ENCODE measurements at places on chromosomes 2 and 18. TPM values are rescaled to one million over a fixed set of nuclear protein-coding genes. Genes with fewer than 3 reads are reported as not detected.

Gene BCL11A
- 0.01 TPM for total RNA-seq

Gene FAHD2B
- total RNA-seq, result 10.6 TPM

Gene ACMSD
- total RNA-seq, result not detected

Gene TSN
- 64.3 TPM for total RNA-seq

Gene ECEL1
- 0.15 TPM for total RNA-seq

Gene PARD3B
- total RNA-seq, result 0.52 TPM

Gene TWIST2
- 12.1 TPM for total RNA-seq

Gene CNOT11
- 49.8 TPM for total RNA-seq

Gene PLCD4
- total RNA-seq, result 0.14 TPM

Gene DPP4
- 1.0 TPM for total RNA-seq

Gene PMAIP1
- 13.7 TPM for total RNA-seq

Gene FAP
- not detected for total RNA-seq

Gene QPCT
- total RNA-seq, result 22.8 TPM

Gene PRKAG3
- total RNA-seq, result not detected

Gene MFSD6
- total RNA-seq, result 39.4 TPM

Gene CDH7
- total RNA-seq, result not detected

Gene SCN7A
- total RNA-seq, result not detected

Gene LIMS2
- total RNA-seq, result 6.2 TPM

Gene MAP2
- total RNA-seq, result 1.2 TPM

Gene GGCX
- total RNA-seq, result 41.3 TPM

Gene NEURL3
- total RNA-seq, result 0.51 TPM

Gene MRO
- 0.05 TPM for total RNA-seq

Gene COL4A4
- 1.9 TPM for total RNA-seq

Gene POU3F3
- total RNA-seq, result 0.02 TPM

Gene MYOM1
- total RNA-seq, result 0.13 TPM

Gene TMEM178A
- 0.21 TPM for total RNA-seq

Gene IL36G
- not detected for total RNA-seq

Gene ALLC
- total RNA-seq, result 0.11 TPM

Gene ACADL
- not detected for total RNA-seq

Gene FOSL2
- total RNA-seq, result 79.9 TPM

Gene MROH2A
- total RNA-seq, result 0.22 TPM

Gene GPR39
- total RNA-seq, result 5.9 TPM

Gene NLRC4
- total RNA-seq, result 0.11 TPM

Gene CHST9
- total RNA-seq, result not detected

Gene PROKR1
- total RNA-seq, result not detected

Gene GYPC
- not detected for total RNA-seq

Gene CROCC2
- not detected for total RNA-seq

Gene C2orf81
- 3.6 TPM for total RNA-seq

Gene RBM44
- 0.09 TPM for total RNA-seq

Gene IL36RN
- total RNA-seq, result 0.12 TPM

Gene CD8A
- 0.51 TPM for total RNA-seq

Gene KIAA2012
- not detected for total RNA-seq

Gene ABCB6
- total RNA-seq, result 27.9 TPM

Measured in A549 treated with dexamethasone at 1 μM for 4 hours (cell line).